Hematopoietic multipotent progenitor cell treated with erythropoietin and hydrocortisone succinate and interleukin-3 and kit ligand, for 8 days (in vitro differentiated cells): ENCODE measurements at places on chromosomes 12 and 14.

DNA sequence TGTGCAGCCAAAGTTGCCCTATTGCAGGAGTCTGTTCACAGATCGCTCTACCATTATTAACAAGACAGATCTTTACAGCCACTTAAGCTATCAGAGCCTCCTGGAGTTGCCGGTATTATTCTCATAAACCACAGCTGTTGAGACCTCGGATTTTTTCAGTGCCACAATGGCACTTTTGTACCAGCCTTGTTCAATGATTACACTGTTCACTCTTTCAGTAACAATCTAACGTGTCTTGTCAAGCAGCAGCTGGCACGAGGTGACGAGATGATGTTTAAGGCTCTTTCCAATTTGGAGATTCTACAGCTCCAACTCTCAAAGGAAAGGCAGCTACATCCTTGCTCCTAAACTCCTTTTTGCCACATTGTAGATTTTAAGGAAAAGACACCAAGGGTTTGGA is 30.7 kb downstream of the LRIG3 start:
- no peak for DNase-seq

DNA sequence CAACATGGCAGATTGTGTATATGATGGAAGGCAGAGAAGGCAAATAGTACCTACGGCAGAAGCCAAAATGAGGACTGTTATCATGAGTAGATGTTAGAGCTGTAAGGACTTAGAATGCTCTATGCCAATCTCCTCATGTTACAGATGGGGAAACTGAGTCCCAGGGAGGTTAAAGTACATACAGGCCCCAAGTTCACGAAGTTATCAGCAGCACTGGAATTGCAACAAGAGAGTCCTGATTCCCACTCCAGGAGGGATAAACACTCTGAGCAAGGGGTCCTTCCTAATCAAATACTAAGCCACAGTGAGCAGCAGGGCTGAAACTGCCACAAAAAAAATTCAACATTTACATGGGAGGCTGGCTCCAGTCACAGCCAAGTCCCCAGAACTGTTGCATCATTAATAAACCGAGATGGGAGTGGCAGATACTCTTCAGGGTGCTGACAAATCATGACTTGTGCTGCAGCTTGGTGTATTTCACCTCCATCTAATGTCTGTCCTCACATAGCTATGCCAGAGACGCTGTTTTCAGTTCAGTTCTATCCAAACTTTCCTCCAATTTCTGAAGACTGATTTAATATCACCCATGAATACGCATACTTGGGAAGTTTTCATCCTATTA is 24.2 kb downstream of the NUAK1 start:
- no peak for DNase-seq

- DNase-seq: no peak
Measured at GRCh38 chr12:10558301-10558700, 52.6 kb downstream of the EIF2S3B start.

- peak; percentile 90 for DNase-seq
Measured at GRCh38 chr12:24743941-24744793, 204.7 kb downstream of the BCAT1 start.

GRCh38 chr12:127300753-127301152 is 966.2 kb upstream of the TMEM132C start:
- DNase-seq: no peak

- no peak for DNase-seq
Measured at GRCh38 chr12:40232602-40233001, 7.8 kb downstream of the LRRK2 start.

GRCh38 chr14:74368441-74368840 is 20.2 kb downstream of the VRTN start:
- DNase-seq: no peak

GRCh38 chr12:46507766-46508165 is 135.2 kb upstream of the SLC38A2 start:
- no peak for DNase-seq

DNA sequence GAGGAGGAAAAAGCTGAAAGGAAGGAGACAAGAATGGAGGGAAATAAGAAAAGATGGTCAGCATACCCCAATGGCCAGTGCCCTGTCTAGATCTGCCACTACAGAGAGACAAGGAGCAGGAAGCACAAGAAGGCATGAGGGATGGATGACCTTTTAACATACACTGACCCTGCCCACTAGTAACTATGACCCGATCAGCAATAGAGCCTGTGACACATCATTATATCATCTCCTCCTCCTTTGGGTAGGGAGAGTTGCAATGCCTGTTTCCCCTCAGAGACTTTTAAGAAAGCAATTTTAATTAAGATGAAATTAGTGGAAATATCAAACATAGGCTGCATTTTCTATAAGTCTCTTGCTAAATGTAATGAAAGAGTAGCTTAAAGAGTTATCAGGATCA is 4.7 kb upstream of the SLC2A13 start:
- DNase-seq: no peak

- DNase-seq: no peak
Measured at GRCh38 chr12:49863946-49864797, 21.3 kb upstream of the BCDIN3D start.

GRCh38 chr14:32426586-32427388 is 97.7 kb downstream of the AKAP6 start:
- DNase-seq: no peak

GRCh38 chr12:70982286-70982685 is 61.7 kb upstream of the PTPRR start:
- DNase-seq: no peak

- no peak for DNase-seq
Measured at GRCh38 chr12:11752403-11753149, 103.1 kb downstream of the ETV6 start.

DNA sequence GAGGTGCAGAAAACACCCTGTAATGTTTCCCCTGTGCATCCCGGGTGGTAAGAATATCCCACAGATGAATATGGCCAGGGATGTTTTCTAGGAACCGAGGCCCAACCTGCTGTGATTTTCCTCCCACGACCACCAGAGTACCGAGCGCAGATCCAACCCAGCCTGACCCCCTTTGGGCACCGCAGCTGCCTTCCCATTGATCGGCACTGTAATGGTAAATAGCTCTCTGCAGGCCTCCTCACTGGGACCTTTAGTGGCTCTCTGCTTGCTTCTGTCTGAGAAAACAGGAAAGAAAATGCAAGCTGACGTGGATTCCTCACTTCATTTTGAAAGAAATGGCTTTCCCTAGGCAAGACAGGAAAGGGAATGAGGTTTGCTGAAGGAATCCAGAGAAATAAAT is 2.4 kb upstream of the RAB15 start:
- DNase-seq: no peak

DNA sequence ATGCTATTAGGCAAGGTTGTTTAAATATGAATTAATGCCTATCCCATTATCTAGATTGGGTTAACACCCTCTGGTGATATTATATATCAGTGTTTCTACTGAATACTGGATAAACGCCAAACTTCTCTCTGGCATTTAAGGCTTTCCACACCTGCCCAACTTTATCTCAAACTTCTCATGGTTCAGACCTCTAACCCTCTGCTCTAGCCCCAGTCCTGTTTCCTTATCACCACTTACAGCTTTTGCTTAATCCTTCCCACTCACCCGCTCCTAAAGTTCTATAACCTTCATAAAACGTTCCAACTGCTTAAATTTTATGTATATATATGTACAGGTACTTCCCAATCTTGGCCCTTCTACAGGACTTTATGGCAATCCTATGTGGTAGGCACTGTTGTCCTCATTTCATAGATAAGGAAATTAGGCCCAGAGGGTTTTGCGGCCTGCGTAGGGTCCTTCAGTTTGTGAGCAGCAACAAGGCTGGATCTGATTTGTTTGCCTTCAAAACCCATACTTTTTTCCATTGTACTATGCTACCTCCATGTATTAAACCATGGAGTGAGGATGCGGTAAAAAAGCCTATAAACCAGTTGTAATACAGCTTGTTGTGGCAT is 1.2 kb downstream of the LPCAT3 start:
- DNase-seq: peak; percentile 90

GRCh38 chr12:89260841-89261637 is 91.3 kb downstream of the DUSP6 start:
- no peak for DNase-seq

DNA sequence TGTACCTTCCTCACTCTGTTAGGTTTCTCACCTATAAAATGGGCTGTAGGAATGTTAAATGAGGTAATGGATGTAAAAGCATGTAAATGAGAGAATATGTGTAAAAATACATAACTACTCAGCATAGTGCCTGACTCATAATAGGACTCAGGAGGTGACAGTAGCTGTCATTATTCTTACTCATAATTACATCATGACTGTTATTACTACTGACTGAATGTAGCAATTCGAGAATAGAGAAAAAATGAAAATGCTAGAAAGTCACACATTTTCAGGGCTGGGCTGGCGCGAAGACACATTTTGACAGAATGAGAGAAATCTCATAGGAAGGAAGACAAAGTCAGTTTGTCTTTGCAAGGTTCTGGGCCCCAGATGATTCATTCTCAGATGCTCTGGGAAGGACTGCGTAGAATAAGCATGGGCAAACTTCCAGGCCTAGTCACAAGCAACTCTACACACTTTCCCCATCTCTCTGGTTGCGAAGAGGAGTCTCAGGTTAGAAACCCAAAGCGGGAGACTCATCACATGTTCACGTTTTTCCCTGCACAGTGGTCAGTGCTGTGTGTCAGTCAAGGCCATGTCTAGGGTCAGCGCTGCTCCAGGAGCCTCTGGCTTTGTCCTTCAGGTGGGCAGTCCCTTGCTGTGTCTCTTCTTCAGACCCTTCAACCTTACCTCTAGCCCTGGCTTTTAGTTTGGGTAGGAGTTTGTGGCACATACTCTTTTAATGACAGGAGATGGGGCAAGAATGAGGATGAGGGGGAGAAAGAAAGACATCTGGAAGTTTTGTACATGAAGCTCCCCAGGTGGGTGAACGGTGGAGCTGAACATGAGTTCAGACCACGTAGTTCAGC is 8.4 kb downstream of the GPRC5A start:
- no peak for DNase-seq

- DNase-seq: no peak
Measured at GRCh38 chr12:104669089-104669721, 212.5 kb downstream of the CHST11 start.

- peak; percentile 36 for DNase-seq
Measured at GRCh38 chr12:123270214-123271000, 1.2 kb downstream of the CDK2AP1 start.

DNA sequence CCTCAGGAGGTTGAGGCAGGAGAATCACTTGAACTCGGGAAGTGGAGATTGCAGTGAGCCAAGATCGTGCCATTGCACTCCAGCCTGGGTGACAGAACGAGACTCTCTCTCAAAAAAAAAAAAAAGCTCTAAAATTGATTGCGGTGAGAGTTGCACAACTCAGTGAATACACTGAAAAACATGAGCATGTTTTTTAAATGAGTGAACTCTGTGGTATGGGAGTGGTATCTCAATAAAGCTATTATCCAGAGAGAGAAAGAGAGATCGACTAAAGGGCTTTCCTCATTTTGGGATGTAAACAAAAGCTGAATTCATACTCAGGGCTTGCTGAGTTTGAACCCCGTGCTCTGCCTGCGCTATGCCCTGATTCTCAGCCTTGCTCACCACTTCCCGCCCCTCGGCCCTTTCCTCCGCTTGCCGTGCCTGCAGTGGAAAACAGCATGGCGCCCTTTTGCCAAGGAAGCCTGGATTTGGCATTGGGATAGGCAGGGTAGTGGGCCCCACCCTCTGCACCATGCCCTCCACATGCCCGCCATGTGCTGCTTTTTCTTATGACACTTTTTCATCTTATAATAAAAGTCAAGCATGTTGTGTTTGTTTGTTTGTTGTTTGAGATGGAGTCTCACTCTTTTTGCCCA is 102.5 kb downstream of the LGMN start:
- DNase-seq: no peak

DNA sequence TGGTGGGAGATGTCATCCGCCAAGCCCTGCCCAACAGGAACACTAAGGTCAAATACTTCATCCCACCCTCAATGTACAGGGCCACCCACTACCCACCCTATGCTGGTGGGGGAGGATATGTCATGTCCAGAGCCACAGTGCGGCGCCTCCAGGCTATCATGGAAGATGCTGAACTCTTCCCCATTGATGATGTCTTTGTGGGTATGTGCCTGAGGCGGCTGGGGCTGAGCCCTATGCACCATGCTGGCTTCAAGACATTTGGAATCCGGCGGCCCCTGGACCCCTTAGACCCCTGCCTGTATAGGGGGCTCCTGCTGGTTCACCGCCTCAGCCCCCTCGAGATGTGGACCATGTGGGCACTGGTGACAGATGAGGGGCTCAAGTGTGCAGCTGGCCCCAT is 3.5 kb downstream of the B3GNT4 start:
- no peak for DNase-seq

DNA sequence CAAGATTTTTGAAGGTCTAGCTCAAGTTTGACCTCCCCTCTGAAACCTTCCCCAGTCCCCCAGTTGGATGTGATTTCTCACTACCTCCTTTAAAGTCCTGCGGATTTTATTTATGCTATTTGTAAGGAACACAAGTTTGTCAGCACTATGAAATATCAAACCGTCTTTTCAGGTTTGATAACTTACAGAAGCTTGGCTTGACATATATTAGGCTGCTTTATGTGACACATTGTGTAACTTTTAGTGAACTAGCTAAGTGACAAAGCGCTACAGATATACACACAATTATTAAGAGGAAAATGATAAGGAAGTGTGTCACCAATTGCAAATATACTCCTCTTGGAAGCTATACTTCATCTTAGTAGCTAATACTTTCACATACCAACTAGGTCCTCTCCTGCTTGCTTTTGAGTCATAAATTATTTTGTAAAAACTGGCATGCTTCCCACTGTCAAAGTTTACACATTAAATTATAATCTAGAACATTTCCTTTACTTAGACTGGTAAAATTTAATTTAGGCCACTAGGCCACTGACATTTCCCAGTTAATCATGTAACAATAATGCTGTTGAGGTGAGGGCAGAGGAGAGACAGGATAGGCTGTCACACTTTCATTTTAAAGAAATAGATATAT is 149.5 kb downstream of the TMTC3 start:
- no peak for DNase-seq

DNA sequence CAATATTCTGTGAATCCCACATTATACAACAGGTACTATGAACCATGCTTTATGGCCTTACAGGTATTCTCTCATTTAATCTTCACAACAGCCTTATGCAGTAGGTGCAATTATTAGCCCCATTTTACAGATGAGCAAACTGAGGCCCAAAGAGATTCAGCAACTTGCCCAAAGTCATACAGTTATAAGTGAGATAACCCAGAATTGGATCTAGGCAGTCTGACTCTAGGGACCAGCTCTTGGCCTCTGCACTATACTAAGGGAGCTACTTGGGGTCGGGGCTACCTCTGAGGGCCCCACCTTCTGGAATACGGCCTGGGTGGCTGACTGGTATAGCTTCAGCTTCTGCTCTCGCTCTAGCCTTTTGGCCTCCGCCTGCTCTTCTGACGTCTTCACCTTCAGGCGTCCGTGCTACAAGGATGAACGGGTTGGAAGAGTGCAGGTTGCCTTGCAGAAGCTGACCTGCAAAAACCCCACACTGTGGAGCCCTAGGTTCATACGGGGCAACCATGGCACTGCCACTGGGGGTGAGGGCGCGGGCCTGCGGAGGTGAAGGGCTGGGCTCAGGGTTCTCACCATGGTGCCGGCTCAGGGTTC is 762 bp downstream of the RABGGTA start:
- DNase-seq: no peak

DNA sequence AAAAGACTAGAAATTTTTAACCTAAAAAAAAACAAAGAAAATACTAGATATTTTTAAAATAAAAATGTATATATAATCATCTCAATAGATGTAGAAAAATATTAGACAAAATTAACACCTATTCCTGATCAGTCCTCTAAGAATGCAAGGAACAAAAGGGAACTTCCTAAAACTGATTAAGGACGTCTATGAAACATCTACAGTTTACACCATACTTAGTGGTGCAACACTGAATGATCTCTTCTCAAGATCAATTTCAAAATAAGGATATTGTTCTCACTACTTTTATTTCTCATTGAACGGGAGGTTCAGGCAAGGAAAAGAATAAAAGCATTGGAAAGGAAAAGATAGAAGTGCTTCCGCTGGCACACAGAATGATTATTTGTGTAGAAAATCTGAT is 16.0 kb downstream of the OLR1 start:
- no peak for DNase-seq
